Right renal pelvis (tissue), 4 donors: ENCODE measurements at places on chromosomes 2 and 18.

GRCh38 chr18:59898609-59899297 lies 1.0 kb upstream of the PMAIP1 start:
- DNase-seq = no peak

GRCh38 chr2:30503695-30504052 lies 56.6 kb downstream of the LCLAT1 start:
- no peak for DNase-seq

GRCh38 chr2:210792000-210792399 lies 235.6 kb downstream of the CPS1 start:
- no peak for DNase-seq

DNA sequence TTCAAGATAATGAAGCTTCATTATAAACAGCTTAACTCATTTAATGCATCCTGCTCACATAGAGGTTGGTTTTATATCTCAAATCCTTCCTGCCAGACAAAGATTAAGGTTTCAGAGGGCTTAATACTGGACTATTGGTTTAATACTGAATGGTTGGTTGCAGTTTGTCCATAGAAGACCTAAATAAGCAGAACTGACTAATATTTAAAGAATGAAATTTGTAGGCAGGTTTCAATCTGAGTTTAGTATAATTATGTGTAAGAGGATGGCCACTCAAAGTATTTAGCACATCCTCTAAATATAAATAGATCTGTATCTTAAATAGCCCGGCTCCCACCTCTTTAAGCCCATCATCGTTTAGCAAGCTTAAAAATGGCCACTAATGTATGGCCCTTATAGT lies 92.5 kb downstream of the EPB41L5 start:
- DNase-seq = no peak

GRCh38 chr2:233413046-233413445 lies 58.8 kb downstream of the DGKD start:
- no peak for DNase-seq

DNA sequence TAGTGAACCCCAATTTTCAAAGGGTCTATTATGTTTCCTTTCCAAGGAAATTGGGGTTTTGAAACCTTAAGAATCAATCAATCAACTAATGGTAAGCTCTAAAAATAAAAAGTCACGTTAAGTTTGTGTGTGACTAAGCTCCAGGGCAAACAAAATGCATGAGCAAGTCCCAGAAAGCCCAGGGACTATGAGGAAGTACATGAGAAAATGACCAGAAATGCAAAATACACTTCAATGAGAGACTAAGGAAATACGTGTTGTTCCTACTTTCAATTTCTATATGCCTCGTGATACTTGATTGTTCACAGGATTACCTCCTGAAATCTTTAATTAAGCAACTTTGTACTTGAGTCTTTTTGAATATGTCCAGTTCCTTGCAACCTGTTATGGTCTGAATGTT lies 684.4 kb upstream of the SYT4 start:
- DNase-seq = no peak

GRCh38 chr18:75563150-75563549 lies 135.6 kb upstream of the SMIM21 start:
- no peak for DNase-seq

DNA sequence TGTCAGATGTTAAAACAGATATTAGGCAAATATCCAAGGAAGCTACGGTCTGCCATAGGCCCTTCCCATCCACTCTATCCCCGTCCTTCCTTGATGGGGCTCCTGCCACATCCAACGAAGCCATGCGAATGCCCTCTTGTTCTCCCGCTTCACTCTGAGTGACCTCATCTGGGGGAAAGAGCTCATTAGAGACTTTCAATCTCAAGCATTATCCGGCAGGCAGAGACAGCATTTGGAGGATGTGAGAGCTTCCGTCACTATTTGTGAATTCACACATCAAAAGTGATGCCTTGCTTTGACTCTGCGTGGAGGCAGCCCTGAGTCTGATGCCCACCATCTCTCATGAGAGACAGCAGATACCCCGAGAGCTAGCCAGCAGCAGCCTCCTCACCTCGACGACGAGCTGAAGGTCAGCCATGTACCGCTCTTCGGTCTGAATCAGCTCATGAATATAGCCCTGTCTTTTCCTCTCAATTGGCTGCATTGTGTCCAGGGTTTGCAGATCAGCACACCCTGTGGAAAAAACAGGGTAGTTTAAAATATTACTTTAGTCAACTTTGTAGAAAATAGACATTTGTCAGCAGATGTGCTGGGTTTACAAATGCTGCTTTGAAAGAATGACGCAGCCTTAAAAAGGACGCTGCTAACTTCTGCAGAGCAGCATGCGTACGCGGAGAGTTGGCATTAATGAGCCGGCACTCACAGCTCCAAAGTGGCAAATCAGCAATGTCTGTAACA lies 45.9 kb downstream of the FAM228A start:
- DNase-seq = no peak

DNA sequence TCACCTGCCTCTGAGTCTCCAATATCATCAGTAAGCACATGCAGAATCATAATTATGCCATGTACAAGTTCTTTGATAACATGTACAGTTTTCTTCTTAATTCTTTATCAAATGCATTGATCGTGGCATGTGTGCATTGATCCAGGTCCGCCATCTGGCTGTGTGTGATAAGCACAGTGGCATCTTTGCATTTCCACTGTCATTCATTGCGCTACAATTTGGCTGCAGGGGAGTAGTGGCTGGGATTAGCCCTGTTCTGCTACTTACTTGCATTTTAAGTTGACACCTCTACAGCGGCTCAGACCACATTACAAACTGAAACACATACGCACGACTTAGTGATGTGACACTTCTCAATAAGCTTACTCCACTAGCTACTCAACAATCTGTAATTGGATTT lies 83.6 kb upstream of the OTX1 start:
- DNase-seq = no peak

- DNase-seq = no peak
Observed at GRCh38 chr2:45978302-45978859, 318.8 kb upstream of the EPAS1 start.

- DNase-seq = no peak
Observed at GRCh38 chr2:229380101-229380625, 109.1 kb upstream of the PID1 start.

DNA sequence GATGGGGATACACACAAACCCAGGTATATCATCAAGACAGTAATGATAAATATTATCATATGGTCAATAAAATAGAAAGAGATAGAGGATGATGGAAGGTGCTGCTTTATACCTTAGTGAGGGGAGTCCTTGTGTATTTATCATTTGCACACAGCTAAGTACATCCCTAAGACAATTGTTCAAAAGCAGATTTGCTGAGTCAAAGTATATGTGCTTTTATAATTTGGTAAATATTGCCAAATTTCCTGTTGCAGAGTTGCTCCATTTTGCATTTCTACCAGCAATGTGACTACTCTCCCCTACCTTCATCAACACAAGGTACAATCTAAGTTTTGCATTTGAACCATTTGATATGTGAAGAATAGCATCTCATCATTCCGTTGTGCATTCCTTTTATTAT lies 22.6 kb upstream of the PLEK start:
- no peak for DNase-seq

DNA sequence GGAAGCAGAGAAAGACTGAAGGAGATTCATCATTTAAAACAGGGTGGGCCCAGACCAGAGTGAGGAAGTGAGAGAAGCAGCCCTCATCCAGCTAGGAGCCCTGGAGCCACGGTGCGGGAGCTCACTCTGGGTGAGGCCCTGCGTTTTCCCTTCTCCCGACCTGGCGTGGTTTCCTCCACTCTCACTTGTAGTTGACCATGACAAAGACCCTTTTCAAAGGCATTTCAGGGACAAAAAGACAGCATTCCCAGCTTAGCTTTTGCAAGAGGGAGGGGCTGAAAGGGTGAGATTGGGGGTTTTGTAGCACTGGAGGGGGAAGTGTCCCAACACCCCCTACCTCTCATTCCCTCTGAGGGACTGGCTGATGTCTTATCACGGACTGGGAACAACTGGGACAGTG lies 56.6 kb downstream of the TRPM8 start:
- no peak for DNase-seq

GRCh38 chr2:71989671-71990070 lies 158.0 kb downstream of the CYP26B1 start:
- DNase-seq = no peak

GRCh38 chr18:31030574-31031278 lies 11.8 kb downstream of the DSC3 start:
- no peak for DNase-seq

DNA sequence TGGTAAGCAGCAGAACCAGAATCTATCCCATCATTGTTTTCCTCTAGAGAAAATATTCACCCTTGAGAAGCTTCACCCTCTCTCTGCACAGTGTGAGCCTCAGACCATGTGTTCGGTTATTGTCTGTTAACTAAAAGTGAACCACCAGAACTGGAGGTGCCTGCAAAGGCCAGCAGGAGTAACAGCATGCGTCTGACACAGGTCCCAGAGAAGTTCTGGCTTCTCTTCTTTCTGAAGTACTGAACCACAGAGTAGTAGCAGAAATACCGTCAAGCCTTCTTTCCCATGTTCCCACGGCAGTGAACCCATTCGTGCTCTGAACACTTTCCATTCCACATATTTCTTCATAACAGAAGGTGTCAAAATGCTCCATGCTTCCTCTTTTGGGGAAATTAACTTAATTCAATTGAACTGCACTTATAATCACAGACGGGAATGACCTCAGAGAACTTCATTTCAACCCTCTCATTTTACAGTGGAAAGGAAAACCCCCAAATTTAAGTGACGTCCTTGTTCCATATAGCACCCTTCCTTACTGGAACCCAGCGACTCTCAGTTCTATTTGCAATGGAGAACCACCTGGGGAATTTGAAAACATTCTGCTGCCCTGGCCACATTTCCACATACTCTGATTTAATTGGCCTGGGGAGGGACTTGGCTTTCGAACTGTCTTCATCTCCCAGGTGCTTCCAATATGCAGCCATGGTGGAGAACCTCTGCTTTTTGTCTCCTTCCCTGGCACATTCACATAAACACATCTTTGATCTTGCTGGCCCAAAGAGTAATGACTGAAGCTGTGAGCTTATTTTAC lies 519.1 kb downstream of the RNF144A start:
- no peak for DNase-seq

DNA sequence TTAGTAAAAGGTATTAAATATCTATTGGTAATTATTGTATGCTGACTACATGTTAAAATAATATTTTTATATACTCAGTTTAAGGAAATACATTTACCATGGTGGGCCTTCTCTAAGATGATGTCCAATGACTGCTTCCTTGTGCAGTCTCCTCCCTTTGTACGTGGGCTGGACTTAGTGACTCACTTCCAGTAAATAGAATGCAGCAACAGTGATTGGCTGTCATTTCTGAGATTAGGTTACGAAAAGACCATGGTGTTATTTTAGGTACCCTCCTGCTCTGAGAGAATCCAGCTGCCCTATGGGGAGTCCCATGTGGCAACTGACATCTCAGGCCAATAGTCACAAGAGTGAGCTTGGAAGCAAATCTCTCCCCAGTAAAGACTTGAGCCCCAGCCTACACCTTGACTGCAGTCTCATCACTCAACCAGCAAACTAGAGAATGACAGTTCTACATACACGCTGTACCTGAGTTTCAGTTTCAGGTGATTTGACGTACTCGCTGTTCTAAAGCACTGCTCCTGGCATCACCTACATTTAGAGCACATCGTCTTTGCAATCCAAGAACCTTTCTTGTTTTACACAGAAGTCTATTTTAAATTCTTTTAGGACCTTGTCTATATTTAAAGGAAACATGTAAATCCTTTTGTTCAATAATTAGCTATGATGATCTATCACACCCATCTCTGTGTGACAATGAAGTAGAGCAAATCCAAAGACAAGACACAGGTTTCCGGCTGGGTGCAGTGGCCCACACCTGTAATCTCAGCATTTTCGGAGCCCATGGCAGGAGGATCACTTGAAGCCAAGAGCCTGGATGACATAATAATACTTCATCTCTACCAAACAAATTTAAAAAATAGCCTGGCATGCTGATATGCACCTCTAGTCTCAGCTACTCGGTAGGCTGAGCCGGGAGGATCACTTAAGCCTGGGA lies 87.2 kb downstream of the COBLL1 start:
- DNase-seq = no peak

DNA sequence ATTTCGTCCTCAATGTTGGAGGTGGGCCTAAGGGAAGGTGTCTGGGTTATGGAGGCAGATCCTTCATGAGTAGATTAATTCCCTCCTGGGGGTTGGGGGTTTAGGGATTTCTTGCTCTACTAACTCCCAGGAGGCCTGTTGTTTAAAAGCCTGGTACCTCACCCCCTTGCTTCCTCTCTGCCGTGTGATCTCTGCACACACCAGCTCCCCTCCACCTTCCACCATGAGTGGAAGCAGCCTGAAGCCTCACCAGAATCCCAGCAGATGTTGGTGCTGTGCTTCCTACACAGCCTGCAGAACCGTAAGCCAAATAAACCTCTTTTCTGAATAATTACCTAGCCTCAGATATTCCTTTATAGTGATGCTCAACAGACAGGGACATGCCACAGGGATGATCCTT lies 141.5 kb downstream of the ZNF516 start:
- DNase-seq = no peak

DNA sequence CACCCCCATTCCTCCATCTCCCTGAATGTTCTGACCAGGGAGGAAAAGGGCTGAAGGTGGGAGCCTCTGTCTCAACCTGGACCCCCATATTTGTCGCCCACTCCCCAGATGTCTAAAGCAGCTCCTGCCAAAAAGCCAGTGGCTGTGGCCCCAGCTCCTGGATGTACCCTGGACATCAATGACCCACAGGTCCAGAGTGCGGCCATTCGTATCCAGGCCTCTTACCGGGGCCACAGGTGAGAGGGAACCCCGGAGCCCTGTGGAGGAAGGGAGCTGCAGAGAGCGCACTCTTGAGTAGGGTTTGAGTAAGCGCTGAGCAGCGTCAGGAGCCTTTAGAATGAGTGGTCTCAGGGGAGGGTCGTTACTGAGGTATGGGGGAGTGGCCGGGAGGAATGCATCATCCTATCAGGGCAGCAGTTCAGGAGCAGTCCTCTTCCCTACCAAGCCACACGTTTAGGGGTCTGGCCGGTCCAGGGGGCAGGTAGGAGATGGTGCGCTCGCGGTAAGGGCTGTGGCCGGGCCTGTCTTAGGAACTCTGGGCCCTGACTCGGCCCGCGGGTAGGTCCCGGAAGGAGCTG lies 2.4 kb upstream of the GMPPA start:
- DNase-seq = no peak

GRCh38 chr2:222875482-222875881 lies 14.6 kb downstream of the ACSL3 start:
- DNase-seq = no peak

DNA sequence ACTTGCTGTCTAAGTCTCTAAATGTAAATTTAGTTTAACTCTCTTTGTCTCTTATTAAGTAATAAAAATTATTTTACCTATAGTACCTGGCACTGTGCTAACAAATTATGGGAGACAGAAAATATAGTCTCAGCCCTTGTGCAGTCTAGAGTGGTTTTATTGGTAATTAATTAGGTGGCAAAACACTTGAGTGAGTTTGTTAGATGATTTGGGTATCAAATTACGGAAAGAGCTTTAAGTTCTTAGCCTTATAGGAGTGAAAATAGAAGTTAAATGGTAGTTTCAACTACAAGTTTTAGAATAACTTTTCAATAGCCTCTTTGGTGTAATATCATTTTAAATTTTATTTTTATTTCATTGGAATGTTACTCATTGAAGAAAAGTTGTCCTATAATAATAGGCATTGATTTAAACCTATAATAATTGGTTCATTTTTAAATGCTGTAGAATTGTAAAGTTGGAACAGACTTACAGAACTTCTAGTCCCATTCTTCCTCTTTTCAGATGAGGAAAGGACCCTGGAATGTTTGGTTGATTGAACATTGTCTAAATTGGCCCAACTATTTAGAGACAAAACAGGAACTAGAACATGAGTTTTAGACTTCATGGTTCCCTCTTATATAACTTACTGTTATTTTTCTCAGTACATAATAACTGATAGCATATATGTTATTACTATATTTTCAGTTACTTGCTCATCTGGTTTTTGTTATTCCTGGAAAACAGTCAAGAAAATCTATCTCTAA lies 10.2 kb upstream of the HTR2B start:
- no peak for DNase-seq
